ENCODE measurements at places on chromosomes 2 and 18. TPM values are rescaled to one million over a fixed set of nuclear protein-coding genes. Genes with fewer than 3 reads are reported as not detected.

Gene NT5DC4
- 1.2 TPM for total RNA-seq

Gene BARD1
- total RNA-seq = 3.8 TPM

Gene TMEM182
- total RNA-seq = 12.5 TPM

Gene GKN2
- 9.1 TPM for total RNA-seq

Gene UBE2F
- 30.5 TPM for total RNA-seq

GRCh38 chr18:32275221-32275620, 85.4 kb downstream of the MEP1B start:
- DNase-seq = no peak

DNA sequence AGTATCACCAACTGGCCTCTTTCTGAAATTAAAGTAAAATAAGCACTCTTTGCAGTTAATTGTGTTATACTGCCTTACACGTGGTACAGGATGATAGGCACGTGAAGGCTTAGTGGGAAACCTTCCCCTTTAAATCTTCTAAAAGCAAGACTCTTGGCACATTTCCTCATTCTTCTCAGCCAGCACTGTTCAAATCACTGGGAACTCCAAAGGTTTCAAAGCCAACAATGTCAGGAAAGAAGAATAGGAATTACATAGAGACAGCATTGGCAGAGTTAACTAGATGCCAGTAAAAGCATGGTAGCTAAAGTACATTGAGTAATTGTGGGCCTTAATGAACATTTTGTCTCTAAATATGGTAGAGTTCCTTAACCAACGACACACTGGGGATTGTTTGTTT, 96.4 kb downstream of the DTNA start:
- DNase-seq = no peak

- DNase-seq = peak; percentile 31
These were observed 205.6 kb downstream of the TNS1 start for GRCh38 chr2:217797165-217797564.

DNA sequence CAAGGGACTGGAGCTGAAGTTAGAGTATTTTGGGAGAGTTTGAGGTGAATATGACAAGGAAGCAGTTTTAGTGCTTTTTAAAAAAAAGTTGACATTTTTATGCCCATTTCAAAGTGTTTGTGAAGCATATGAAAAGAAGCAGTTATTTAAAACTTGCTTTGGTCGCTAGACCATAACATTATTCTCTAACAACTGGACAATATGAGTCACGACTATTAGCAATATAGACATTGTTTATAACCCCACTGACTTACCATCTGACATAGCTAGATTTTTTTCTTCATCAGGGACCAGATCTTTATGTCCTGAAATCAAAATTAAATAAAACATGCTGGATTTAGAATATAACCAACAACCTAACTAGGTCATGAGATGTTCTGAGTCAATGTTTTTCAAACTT, 22.6 kb upstream of the DYTN start:
- no peak for DNase-seq

- no peak for DNase-seq
These were observed 35.3 kb downstream of the GCKR start for GRCh38 chr2:27531983-27532382.

- DNase-seq = no peak
These were observed at the start of gene BCL11A for GRCh38 chr2:60553495-60554073. Gene BCL11A, minus strand, starts transcription at chr2:60553654. Its CDS starts 384 bp downstream, at chr2:60553270.

DNA sequence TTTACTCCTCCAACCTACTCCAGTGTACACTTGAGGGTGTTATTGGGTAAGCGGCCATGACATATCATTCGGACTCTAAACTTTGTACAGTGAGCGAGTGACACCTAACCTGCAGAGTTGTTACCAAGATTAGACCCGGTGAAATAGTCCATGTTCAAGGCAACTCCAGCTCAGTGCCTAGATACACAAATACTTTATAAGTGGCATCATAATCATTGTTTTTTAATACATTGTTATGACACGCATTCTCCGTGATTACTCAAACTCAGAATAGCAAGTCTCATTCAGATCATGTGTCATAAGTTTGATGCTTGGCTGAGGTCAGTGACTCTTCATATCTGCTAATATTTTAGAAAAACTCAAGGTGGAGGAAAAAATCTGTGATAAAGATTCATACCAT, 597.8 kb downstream of the DCC start:
- DNase-seq = no peak

DNA sequence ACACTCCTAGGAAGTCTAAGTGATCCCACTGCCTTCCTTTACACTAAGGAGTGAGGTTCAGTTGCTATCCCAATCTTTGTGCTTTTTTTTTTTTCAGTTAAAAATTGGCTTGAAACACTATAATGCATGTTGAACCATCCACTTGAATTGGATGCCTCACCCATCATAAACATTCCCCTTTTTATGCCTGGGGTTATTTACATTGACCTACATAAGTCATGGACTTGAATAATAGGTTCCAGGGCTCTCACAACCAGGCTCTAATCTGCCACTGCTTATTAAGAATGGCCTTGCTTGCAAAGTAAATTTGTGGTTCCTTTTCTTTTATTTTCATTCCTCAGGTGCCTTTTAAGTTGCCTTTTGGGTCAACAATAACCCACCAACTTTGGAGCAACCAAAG, 236.1 kb upstream of the MEIS1 start:
- no peak for DNase-seq

- no peak for DNase-seq
These were observed 46.9 kb downstream of the MBD5 start for GRCh38 chr2:148067801-148068200.

GRCh38 chr18:45642238-45642637, 27.0 kb downstream of the SLC14A2 start:
- DNase-seq = no peak

- no peak for DNase-seq
These were observed 12.0 kb upstream of the CHRNA1 start for GRCh38 chr2:174776223-174776622.

GRCh38 chr2:239222706-239223309, 178.0 kb downstream of the HDAC4 start:
- no peak for DNase-seq

DNA sequence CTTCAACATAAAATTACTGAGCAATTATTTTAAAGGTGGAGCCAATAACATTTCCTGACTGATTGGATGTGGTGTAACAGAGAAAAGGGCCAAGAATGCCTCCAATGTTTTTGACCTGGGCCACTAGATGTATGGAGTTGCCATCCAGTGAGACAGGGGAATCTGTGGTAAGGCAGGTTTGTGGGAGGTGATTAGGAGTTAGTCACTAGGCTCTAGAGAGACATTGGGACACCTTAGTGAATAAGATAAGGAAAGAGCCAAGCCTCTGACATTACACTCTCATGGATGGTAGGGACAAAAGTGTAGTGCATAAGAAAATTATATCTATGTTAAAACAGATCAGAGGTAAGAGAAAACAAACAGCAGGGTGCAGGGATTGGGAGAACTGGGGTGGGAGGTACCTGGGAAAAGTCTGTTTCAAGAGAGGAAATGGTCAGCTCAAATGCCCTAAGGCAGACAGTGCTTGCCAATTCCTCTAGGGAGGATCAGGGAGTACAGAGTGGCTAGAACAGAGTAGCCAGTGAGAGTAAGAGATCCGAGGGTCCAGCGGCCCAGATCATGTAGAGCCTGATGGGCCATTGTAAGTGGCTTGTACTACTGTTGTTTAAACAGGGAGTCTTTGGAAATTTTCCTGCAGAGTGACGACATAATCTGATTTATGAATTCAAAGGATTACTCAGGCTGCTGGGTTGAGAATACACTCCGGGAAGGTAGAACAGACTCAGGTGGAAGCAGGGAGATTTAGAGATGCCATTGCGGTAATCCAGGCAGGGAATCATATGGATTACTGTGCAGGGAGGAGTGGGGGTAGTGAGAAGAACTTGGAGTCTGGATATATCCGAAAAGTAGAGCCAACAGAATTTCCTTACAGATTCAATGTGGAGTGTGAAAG, 45.7 kb upstream of the CUL3 start:
- DNase-seq = no peak

DNA sequence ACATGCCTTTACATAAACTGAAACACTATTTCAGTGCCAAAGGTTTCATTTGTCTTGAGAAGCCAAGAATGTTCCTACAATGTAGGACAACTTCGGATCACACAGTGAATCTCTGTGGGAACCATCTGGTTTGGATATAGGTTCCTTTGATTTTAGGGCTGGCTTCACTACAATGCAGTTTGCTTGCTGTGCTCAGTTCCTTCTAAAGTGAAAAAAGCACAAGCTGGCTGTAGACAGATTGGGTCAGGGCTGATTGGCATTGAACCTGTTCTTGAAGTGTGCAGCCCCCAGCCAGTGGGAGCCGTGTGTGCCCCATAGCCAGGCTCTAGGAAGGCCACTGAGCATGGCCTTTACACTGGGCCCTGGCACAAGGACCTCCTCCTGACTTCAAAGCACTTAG, 167.9 kb upstream of the HNRNPA3 start:
- DNase-seq = no peak

GRCh38 chr2:221715523-221716247, 143.6 kb upstream of the EPHA4 start:
- no peak for DNase-seq

Data from liver (tissue), 10 donors.